ENCODE measurements at places on chromosomes 13 and 19. TPM values are rescaled to one million over a fixed set of nuclear protein-coding genes. Genes with fewer than 3 reads are reported as not detected.

The PDCD5 gene
- total RNA-seq, result 111 TPM

- no peak overlapping the region for H3K27ac ChIP-seq
- peaks cover 11% of the 10 kb centered on the region for H3K36me3 ChIP-seq
- no peak for DNase-seq
- no peak overlapping the region for H3K4me3 ChIP-seq
- H3K4me1 ChIP-seq, result no peaks in the 10 kb centered on the region
- no peaks in the 10 kb centered on the region for H3K27me3 ChIP-seq
Measured at GRCh38 chr13:87981416-87981815, 310.2 kb downstream of the SLITRK5 start.

DNA sequence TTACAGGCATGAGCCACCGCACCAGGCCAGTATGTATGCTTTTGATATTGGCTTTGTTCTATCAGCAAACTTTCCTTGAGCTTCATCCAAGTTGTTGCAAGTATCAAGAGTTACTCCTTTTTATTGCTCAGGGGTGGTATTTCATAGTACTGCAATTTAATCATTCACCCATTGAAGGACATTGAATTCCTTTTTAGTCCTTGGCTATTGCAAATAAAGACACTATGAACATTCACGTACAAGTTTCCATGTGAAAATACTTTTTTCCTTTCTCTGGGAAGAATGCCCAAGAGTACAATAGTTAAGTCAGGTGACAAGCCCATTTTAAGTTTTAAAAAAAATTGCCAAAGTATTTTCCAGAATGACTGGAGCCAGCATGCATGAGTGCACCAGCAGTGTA, 20.4 kb downstream of the CEACAM3 start:
- no peak overlapping the region for H3K4me3 ChIP-seq
- H3K4me1 ChIP-seq, result no peaks in the 10 kb centered on the region
- no peak for DNase-seq
- H3K36me3 ChIP-seq, result peaks cover 2% of the 10 kb centered on the region
- H3K27me3 ChIP-seq, result no peaks in the 10 kb centered on the region

DNA sequence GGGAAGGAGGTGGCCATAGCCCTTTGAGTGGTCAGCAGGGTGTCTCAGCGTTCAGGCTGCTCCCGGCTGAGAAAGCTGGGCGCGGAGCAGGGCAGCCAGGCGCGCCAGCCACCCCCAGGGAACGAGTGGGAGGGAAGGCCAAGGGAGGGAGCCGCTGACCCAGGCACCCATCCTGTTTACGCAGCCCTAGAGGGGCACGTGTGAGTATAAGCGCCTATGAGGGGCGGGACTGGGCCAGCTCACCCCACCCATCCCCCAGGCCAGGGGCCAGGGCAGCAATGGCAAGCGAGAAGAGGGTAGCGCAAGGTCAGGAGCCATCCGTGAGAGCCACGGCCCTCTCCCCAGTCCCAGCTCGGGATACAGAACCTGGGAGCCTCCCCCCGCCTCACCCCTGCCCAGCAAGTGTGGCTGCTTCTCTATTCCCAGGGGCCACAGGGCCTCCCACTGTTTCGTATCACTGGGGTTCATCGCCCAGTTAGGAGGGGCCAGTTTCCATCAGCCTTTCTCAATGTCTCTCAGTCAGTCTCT, 897 bp upstream of the DMKN start:
- no peaks in the 10 kb centered on the region for H3K4me1 ChIP-seq
- H3K27me3 ChIP-seq, result no peaks in the 10 kb centered on the region
- H3K27ac ChIP-seq, result no peak overlapping the region
- peak overlapping the region; percentile 47 for H3K4me3 ChIP-seq

The OR7D2 gene
- 0.48 TPM for total RNA-seq

The HSD11B1L gene
- 9.3 TPM for total RNA-seq

GRCh38 chr13:39929583-39929982, 274.1 kb downstream of the COG6 start:
- H3K4me3 ChIP-seq, result no peak overlapping the region
- H3K27me3 ChIP-seq, result no peaks in the 10 kb centered on the region
- no peaks in the 10 kb centered on the region for H3K36me3 ChIP-seq

GRCh38 chr13:110340812-110341444, 33.8 kb downstream of the COL4A2 start:
- H3K4me1 ChIP-seq, result peaks cover 10% of the 10 kb centered on the region
- H3K27ac ChIP-seq, result no peak overlapping the region
- no peak overlapping the region for H3K4me3 ChIP-seq
- H3K27me3 ChIP-seq, result no peaks in the 10 kb centered on the region
- no peaks in the 10 kb centered on the region for H3K36me3 ChIP-seq
- no peak for DNase-seq

DNA sequence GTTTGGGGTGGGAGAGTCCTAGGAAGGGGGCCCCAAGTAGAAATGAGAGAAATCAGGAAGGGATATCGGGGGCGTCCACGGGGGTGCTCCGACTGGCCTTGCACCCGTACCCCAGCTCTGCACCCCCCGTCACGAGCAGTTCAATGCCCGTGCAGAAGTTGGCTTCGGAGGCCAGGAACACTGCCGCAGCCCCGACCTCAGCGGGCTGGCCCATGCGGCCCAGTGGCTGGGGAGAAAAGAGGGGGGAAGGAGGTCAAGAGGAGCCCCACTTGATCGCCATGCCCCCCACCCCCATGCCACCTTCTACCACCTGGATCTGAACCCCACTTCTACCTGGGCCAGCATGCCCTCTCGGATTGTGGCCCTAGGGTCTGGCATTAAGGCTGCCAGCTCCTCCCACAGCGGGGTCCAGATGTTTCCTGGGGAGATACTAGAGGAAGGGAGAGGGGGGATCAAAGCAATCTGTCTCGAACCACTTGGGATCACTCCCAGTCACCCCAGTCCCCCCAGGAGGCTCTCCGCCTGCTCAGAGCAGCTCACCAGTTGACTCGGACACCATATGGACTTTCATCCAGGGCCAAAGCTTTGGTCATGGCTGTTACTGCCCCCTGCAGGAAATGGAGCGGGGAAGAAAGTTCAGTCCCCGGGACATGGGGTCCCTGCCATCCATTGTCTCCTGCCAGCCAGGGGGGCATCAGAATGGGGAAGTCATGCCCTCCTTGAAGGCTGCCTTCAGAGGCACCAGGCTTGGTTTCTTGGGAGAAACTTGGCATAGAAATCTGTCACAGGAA, 2.5 kb upstream of the BCAT2 start:
- H3K4me3 ChIP-seq, result no peak overlapping the region
- H3K27me3 ChIP-seq, result no peaks in the 10 kb centered on the region
- DNase-seq, result peak; percentile 59
- no peaks in the 10 kb centered on the region for H3K36me3 ChIP-seq
- no peaks in the 10 kb centered on the region for H3K4me1 ChIP-seq

DNA sequence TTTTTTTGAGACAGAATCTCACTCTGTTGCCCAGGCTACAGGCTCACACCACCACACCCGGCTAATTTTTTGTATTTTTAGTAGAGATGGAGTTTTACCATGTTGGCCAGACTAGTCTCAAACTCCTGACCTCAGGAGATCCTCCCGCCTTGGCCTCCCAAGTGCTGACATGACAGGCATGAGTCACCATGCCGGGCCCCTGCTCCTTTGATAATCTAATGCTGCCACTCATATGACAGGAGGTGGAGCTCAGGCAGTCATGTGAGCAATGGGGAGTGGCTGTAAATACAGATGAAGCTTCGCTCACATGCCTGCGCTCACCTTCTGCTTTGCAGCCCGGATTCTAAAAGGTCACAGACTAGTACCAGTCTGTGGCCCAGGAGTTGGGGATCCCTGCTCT, 25.1 kb downstream of the ARHGEF18 start:
- H3K27me3 ChIP-seq, result no peaks in the 10 kb centered on the region
- no peaks in the 10 kb centered on the region for H3K36me3 ChIP-seq
- H3K4me3 ChIP-seq, result no peak overlapping the region
- DNase-seq, result peak; percentile 54
